NCI-H1092 (cell line): ENCODE measurements at places on chromosomes 16 and 17.

DNA sequence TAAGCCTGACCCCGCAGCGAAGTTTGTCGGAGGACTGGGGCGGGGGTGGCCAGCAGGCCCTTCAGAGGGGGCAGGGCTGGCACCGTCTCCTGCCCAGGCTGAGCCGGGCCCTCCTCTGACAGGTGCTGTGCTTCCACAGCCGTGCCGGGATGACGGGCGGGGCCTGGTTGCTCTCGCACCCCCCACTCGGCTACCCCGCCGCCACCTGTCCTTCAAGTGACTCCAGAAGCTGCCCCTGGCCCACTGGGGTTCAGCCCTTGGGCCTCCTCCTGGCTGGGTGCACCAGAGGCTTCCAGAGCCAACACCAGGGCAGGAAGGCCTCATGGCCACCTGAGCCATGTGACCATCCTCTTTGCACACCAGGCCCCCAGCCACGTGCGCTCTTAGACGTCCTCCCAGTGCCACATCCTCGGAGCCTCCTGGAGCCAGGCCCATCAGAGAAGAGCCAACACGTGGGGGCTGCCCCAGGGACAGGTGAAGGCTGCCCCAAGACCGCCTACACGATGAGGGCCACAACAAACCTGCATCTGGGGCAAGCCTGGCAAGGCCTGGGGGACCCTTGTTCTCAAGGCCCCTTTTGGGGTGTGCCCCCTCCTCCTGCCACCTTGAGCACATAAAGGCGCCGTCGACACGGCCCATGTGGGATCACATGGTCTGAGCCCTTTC lies 7.2 kb downstream of the PDIA2 start:
- no peak for DNase-seq

DNA sequence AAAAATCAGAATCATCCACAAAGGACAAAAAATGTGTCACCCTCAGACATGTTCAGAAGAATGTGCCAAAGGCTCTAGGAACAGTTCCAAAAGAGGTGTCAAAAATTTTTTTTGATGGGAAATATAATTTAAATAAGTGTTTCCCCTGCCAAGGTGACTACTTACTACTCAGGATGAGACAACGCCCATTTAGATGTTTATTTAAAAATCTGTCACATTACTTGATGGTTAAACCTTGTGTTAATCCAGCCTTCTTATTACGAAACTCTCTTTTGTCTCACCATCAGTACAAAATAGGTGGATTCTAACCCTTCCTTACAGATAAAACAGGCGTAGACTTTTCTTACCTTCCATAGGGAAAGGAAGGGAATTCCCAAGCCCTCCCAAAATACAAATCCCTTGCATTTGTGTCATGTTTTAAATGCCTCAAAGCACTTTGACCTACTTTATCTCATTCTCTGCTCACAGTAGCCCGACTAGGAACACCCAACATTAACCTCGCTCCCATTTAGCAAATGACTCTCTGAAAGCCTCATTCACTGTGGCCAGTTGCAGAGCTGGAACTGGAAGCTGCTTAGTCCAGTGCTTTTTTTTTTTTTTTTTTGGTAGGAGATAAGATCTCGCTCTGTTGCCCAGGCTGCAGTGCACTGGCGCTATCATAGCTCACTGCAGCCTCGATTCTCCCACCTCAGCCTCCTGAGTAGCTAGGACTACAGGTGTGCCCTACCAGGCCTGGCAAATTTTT lies 5.8 kb upstream of the GNA13 start:
- no peak for DNase-seq

- DNase-seq, result no peak
These were observed 7.9 kb downstream of the GNAO1 start for GRCh38 chr16:56199164-56199563.

GRCh38 chr17:75591722-75592302 lies 4.2 kb downstream of the MYO15B start:
- no peak for DNase-seq

GRCh38 chr17:47649972-47650524 lies 329 bp downstream of the KPNB1 start:
- no peak for DNase-seq

DNA sequence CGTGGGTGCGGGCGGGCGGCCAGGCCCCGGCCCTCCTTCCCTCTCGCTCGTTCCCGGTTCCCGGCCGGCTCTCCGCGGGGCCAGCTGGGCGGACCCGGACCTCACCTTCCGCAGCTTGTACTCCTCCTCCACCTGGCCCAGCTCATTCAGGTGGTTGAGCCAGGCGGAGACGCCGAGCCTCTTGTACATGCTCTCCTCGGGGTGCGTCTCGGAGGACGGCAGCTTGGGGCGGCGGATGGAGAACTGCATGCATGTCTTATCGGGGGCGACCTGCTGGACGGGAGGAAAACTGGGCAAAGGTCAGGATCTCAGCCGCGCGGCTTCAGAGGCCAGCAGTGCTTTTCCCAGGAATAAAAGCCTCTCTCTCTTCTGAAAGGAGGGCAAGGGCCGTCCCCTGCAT lies 85.4 kb downstream of the TBC1D16 start:
- no peak for DNase-seq

DNA sequence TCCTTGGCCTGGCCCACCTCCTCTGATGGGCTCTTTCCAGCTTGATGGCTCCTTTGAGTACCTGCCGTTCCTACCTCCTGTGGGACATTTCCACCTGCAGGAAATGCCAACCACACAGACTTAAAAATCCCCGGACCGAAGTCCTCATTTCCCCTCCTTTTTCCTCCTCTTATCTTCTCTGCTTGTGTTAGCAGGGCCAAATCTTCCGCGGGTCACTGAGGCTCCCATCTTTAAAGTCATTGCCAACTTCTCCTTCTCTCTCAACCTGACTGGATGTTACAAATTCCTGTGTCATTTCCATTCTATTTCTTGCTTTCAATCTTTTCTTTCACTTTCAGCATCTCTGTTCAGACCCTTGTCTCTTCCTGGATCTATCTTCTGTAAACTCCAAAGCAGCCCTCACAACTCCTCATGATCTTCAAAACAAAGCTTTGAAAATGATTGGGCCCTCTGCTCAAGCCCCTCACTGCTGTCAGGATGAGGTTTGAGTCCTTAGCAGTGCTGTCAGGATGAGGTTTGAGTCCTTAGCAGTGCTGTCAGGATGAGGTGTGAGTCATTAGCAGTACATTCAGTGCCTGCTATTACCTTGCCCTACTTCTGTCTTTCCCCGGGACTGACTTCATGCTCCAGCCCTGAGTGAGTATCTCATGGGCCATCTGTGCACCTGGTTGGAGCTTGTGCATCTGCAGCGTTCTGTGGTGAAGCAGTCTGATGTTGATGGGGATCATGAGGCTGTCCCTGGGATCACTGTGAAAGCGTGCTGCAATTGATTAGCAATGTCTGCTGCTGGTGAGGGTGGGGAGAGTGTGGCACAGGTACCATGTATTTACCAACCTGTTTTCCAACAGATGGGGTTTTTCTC lies 100.1 kb downstream of the IRF8 start:
- DNase-seq, result no peak

GRCh38 chr16:65689726-65690125 lies 567.9 kb upstream of the CDH11 start:
- no peak for DNase-seq

DNA sequence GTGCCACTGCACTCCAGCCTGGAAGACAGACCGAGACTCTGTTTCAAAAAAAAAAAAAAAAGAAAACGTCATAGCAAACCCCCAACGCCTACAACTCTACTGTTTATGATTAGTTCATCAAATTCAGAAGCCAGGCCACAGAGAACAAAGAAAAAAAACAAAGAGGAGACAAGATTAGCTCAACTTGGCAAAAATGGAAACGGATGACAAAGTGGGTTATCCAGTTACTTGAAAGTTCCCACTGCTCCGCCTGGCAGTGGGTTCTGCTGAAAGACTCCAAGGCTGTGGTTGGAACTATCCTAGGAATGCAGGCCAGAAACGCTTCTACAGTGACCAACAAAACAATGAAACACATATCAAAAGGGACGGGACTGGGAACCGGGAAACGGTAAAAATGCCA lies 53.1 kb downstream of the MRM3 start:
- no peak for DNase-seq

GRCh38 chr17:39244016-39244599 lies 18.4 kb upstream of the STAC2 start:
- DNase-seq, result no peak

DNA sequence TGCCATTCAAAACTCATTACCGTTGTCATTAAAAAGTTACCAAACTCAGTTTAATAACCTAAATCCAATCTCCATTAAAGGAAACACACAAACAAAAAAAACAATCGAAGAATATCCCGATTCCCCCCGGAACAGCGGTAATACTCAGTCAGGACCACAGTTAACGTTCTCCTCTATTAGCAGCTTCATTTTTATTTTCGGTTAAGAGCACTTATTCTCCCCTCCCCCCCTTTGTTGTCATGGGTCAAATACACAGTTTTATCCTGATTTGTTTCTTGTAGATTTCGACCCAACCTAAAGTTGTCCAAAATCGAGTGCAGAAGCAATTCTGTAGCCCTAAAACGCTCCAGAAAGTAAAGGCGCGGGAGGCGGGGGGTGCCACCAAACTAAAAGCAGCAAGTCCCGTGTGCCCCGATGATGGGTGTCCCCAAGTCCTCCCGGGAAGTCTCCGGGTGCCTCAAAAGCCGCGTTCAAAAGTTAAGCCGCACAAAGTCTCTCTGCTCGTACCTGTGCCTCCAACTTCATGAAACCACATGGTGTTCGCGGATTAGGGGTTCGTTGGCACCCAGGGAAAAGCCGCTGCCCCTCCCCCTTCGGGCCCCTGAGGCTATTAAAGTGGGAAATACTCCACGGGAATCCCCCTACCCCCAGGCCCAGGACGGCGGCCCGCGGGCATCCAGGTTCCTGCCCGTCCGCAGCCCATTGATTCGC lies 996 bp downstream of the SUMO2 start:
- no peak for DNase-seq

DNA sequence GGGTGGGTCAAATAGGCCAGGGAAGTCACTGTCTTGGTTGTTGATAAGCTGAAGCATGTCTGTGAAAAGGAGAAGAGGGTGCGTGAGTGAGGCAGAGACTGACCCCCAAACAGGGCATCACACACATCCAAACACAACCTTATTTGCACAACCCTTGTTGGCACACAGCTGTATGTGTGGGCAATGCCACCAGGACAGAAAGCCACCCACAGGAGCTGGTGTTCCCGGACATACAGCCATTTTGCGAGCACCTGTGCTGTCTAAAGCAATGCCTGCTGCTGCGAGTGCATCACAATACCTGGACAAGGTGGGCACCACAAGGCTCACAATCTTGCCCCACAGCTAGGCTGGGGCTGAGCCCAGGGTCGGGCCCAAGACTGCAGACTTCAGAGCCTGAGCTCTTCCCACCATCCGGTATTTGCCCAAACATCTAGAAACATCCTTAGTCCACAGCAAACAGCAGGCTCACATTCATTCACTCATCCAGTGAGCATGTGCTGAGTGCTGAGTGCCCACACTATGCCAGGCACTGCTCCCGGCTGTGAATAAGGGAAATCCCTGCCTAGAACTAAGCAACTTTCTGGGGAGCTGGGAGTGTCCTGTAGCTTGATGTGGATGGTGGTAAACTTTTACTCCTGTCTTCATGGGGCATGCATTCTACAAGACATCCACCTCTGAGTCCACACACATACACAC lies 16.2 kb downstream of the SREBF1 start:
- no peak for DNase-seq

DNA sequence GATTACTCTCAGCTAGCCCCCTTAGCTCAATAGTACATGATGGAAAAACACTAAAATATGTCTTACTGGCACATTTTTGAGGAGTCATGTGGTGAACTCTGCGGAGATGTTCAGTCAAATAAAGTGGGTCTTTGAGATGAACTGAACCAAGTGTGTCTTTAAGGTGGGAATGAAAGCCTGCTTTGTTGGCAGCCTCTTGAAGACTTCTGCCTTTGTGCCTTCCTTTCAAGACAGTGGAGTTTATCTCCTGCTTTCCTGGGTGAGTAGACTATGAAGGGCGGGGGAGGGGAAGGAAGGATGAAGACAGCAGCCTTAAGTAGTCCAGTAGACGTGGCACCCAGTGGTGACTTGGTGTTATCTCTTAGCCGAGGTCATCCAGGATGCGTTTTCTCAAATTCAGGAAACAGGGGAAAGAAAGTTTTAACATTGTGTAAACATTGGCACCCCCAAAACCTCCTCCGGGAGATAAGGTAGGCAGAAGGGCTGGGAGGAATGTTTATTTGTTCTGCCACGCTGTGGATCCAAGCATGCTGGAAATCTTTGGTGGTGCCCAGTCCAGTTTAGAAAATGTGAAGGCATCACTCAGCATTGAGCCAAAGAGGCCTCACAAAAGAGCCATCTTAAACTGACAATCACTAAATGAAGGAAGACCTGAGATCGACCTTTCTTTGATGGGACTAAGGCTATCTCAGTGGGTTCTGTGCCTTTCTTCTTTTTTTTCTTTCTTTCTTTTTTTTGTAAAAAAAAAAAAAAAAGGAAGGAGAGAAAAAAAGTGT lies 220.6 kb downstream of the FTO start:
- DNase-seq, result no peak

- no peak for DNase-seq
These were observed 540 bp upstream of the CD300LF start for GRCh38 chr17:74713171-74713755.

DNA sequence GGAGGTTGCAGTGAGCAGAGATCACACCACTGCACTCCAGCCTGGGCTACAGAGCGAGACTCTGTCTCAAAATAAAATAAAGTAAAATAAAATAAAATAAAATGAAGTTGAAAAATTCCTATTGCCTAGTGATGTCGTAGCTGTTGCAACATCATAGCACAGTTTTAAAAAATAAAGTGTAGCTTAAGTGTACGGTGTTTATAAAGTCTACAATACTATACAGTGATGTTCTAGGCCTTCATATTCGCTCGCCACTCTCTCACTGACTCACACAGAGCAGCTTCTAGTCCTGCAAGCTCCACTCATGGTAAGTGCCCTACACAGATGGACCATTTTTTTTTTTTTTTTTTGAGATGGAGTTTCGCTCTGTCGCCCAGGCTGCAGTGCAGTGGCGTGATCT lies 43.5 kb upstream of the MNT start:
- no peak for DNase-seq

- peak; percentile 73 for DNase-seq
These were observed 83.2 kb upstream of the GNAO1 start for GRCh38 chr16:56108056-56108471.

DNA sequence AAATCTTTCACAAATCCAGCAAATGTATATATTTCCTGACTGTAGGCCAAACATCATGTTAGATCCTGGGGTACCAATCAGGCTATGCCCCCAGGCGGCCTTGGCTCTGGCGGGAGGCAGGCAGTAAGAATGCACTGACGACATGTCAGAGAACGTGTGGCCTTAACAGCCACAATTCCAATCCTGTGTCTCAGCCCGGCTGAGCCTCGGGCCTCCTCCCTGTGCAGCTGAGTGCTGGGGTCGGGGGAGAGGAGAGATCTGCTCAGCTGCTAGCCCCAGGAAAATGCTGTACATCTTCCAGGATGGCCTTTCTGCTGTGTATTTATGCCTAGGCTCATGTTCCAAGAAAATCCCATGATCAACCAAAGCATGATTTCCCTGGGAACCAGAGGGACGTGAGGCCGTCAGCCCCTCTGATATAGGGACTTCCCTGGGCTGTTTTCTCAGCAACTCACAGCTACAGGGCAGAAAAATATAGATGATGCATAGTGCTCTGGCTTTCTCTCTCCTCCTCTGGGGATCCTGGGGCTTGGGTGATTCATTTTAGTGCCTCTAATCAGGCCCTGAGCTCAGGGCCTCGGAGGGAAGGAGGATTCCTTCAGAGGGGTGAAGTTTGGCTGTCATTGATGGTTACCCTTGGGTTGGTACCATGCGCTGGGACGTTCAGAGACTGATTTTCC lies 604.0 kb downstream of the HS3ST4 start:
- no peak for DNase-seq
